ENCODE measurements at places on chromosomes 5 and 9. TPM values are rescaled to one million over a fixed set of nuclear protein-coding genes. Genes with fewer than 3 reads are reported as not detected.

Gene TMEM252
- not detected for total RNA-seq

Gene MORN5
- total RNA-seq = not detected

Gene PCDHGA4
- total RNA-seq = 0.14 TPM

Gene SPATA31A3
- total RNA-seq = not detected

Gene SPINK1
- not detected for total RNA-seq

Gene SV2C
- total RNA-seq = 0.02 TPM

Gene THBS4
- 0.26 TPM for total RNA-seq

Gene MELK
- 39.5 TPM for total RNA-seq

Gene NTRK2
- total RNA-seq = 0.31 TPM

Gene DPYSL3
- not detected for total RNA-seq

Gene AGXT2
- total RNA-seq = not detected

Gene CD74
- 597 TPM for total RNA-seq

Gene HAND1
- not detected for total RNA-seq

Gene ARHGEF39
- 13.8 TPM for total RNA-seq

Gene FOXD4
- not detected for total RNA-seq

Gene PCDHGB4
- not detected for total RNA-seq

Gene POU5F2
- 1.1 TPM for total RNA-seq

Gene BSPRY
- total RNA-seq = 2.5 TPM

Gene GABRP
- not detected for total RNA-seq

Gene KIF12
- not detected for total RNA-seq

Gene APBA1
- 0.35 TPM for total RNA-seq

Gene ABLIM3
- not detected for total RNA-seq

Gene HSD17B3
- total RNA-seq = not detected

Gene FCN2
- not detected for total RNA-seq

Gene NDOR1
- total RNA-seq = 30.8 TPM

Gene NUTM2G
- not detected for total RNA-seq

Gene EXOSC3
- total RNA-seq = 65.0 TPM

Gene IL13
- total RNA-seq = 4.9 TPM

Gene PPP6C
- 51.6 TPM for total RNA-seq

Gene PCDHGA5
- not detected for total RNA-seq

Gene RNF183
- total RNA-seq = not detected

Gene PTPRD
- total RNA-seq = not detected

Gene PITX1
- 0.08 TPM for total RNA-seq
